ENCODE measurements at places on chromosomes 6 and 20.
A peak's percentile ranks its signal among the peaks of the same experiment; 100 is the strongest.

- DNase-seq: no peak
These were observed 265.3 kb upstream of the BMP2 start for GRCh38 chr20:6502219-6502618.

GRCh38 chr6:155013457-155013876, 18.4 kb downstream of the TIAM2 start:
- DNase-seq: no peak

GRCh38 chr6:19986691-19987438, 149.7 kb downstream of the ID4 start:
- DNase-seq: no peak

GRCh38 chr6:119686644-119687043, 337.1 kb upstream of the MAN1A1 start:
- DNase-seq: no peak

- no peak for DNase-seq
These were observed 4.6 kb downstream of the SLC29A1 start for GRCh38 chr6:44228031-44228430.

DNA sequence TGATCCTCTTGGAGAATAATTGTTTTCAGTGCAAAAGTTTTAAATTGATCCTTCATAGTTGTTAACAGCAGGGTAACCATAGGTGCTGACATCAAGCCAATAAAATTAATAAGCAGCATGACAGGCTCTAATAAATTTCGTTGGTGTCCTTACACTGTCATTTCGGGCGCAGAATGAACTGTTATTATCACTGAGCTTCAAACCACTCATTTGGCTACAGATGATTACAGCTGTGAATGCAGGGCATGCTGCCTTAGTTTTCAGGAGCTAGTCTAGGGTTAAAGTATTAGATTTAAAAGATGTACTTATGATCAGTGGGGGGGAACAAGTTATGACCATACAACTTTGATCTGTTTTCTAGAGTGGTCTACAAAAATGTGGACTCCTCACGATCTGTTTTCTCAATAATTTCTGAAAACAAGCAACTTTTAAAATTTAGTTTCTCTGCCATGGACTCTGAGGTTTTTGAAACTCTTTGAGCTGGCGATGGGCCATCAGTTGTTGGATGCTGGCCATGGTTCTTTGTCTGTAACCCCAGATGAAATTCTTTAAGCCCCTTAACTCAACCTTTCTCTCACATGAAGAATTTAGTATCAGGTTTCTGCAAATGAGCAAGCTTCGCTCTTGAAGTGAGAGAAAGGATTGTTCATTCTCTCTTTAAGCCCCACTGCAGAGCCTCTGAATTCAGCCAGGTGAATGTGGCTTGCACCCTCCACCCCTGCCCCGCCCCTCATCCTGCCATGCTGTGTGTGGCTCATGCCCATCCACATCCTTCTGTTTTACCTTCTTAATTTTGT, 99.1 kb upstream of the MTHFD1L start:
- DNase-seq: no peak

- no peak for DNase-seq
These were observed 47.7 kb upstream of the PLCB4 start for GRCh38 chr20:9021216-9021615.

GRCh38 chr20:18430172-18430826, 36.5 kb downstream of the DZANK1 start:
- no peak for DNase-seq

- DNase-seq: no peak
These were observed 674.9 kb downstream of the HDGFL1 start for GRCh38 chr6:23244300-23244699.

DNA sequence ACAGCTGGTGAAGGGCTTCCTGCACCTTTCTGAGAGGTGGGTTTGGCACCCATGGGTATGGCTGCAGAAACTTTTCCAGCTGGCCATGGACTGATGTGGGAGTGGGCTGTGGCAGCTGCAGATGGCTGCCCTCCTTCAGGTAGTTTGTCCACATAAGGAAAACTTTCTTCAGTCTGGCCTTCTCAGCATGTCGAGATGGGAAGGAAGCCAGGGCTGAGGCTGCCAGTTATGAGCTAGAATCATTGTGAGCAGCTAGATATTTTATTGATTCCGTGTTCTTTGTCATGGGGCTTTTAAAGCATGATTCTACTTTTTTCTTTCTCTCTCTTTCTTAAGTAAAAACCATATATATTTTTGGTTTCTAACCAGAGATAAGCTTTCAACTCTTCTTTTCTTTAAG, 16.6 kb downstream of the NKX2-4 start:
- DNase-seq: no peak

- DNase-seq: no peak
These were observed 24.2 kb upstream of the PPP1R14C start for GRCh38 chr6:150118627-150119026.

GRCh38 chr20:37980383-37980782, 52.9 kb downstream of the TTI1 start:
- no peak for DNase-seq

DNA sequence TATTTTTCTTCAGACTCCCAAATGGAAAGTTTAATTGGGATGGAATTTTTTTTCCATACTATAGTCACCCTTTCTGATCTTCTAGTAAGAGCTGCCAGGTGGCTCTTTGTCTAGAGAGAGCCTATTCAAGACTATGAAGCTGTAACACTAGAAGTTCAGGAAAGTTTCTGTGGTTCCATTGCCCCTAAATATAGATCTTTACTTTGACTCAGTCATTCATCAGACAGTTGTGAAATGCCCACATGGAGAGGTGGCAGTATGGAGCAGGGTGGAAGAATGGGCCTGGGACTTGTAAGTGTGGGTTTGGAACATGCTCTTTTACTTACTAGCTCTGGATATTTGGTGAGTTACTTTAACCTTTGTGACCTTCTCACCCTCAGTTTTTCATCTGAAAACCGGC, 87.8 kb downstream of the CTNNBL1 start:
- no peak for DNase-seq

GRCh38 chr20:41275301-41275731, 42.2 kb downstream of the ZHX3 start:
- DNase-seq: no peak

DNA sequence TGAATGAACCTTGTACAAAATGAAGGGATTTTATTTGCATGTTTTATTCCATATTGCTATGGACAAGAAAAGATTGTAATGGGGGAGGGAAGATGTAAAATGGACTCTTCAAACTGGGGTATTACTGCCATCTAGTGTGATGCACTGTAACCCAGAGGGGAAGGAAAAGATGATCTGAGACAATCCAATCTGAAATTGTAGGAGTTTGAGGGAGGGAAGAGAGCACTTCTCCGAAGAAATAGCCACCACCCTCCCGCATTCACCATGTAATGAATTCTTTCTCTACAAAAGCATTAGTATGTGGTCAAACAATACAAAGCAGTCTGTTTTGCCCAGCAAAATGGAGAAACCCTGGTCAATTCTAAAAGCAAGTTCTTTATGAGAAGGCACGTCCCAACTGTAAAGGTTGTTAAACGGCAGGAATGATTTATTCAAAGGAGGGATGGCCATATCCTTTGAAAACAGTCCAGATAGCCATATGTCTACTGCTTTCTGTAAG, 679.5 kb upstream of the NRSN1 start:
- DNase-seq: no peak

DNA sequence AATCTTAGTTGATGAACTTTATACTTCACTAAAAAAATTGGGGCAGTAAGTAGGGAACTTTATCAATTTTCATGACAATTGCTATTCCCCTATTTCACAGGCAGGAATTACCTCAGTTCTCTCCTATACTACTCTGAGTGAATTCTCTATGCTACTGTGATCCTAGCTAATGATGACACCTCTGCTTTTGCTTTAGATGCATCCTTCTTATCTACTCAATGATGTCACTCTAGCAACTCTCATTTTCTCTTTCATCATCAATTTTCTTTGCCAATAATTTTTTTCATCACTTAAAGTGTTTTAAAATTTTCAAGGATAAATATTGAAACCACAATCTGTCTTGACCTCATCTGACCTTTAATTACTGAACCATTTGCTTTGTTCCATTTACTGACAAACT, 8.1 kb downstream of the DEFB114 start:
- DNase-seq: no peak

- DNase-seq: no peak
These were observed 548 bp upstream of the TMEM74B start for GRCh38 chr20:1185316-1185741.

DNA sequence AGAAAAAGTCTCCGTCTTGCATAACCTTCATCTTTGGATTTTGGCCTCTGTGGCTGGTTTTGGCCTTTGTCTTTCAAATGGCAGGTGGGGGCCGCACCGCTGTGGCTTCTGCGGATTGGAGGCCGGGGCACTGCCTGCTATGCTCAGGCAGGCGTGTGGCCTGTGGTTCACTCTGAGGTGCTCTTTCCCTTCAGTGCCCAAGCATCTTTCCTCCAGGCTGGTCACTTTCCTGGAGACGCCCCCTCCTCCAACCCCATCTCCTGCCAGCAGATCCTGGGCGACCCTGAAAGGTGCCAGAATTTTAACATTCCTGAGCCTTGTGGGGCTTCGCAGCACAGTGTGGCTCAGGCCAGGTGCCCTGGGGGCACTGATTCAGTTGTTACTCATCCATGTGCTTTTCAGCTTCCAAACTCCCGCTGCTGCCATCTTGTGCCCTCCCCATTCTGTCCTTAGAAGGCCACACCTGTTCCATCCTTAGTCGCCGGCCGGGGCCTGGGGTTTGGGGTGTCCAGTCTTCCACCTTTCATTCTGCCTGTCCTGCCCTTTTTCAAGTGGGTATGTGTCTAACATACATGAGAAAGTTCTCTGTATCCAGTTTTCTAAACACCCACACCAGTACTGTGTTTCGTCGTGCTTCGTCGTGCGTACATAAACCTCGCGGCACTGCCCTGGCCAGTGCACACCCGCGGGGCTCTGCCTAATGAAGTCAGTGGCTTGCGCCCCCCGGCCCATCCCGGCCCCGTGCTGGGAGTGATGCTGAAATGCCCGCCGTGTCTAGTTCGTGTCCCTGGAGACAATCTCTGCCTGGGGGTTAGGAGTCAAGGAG, 12.1 kb downstream of the SS18L1 start:
- no peak for DNase-seq

GRCh38 chr6:47323321-47323720, 13.6 kb upstream of the TNFRSF21 start:
- DNase-seq: no peak

GRCh38 chr6:89079511-89080234, 878 bp upstream of the PNRC1 start:
- peak; percentile 28 for DNase-seq

- DNase-seq: no peak
These were observed 1343.4 kb downstream of the HACE1 start for GRCh38 chr6:103516336-103516735.

GRCh38 chr20:62583424-62583920, 58.8 kb upstream of the SLCO4A1 start:
- no peak for DNase-seq

- DNase-seq: no peak
These were observed 101.9 kb upstream of the RNF24 start for GRCh38 chr20:4117158-4117740.

DNA sequence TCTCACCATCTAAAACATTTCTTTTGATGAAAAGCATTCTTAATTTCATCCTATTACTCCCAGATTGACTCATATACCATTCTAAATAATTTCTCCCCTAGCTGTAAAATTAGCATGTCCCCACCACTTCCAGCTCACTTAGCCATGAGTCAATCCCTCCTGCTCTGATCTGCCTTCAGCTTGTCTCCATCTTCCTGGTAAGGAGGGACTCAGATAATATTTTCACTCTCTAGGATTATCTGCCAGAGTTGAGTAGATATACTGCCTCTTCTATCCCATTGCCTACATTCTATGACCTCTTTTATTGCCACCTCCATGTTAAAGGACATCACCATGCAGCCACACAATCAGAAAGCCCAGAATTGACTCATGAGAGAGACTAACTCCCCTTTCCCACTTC, 348.8 kb upstream of the POU3F2 start:
- DNase-seq: no peak

GRCh38 chr6:116369964-116370759, 585 bp upstream of the DSE start:
- DNase-seq: no peak

- DNase-seq: no peak
These were observed 6.4 kb upstream of the HLA-DOA start for GRCh38 chr6:33015798-33016197.

DNA sequence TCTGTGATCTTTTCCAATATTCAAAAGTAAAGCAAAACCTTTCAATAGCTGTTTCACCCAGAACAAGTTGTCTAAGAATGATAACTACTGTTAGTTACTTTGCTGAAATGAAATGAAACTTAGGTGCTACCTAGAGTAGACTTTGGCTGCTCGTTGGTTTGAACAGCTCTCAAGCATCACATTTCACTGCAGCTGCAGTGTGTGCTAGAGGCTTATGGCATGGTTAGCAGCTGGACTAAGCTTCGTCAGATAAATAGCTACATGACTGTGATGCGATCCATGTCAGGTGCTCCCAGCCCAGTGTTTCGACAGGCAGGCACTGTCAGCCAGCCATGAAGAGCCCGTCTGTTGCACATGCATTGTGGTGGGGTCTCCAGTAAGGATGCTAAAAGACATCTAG, 201.1 kb downstream of the TFAP2B start:
- DNase-seq: no peak

DNA sequence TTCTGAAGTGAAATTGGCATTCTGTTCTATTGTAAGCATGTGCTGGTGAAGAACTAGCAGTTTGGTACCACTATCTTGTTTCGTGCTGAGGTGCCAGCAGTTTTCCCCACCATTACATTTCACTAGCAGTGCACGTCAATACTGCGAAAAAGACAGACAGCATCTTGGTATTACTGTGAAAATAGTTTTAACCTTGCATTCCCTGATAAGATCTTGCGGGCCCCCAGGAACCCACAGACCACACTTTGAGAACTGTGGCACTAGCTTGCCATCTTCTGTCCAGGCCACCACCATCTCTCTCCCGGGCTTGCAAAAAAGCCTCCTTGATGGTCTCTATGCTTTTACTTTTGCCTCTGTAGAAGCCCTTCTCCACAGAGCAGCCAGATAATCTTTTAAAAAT, 185.7 kb downstream of the BACH2 start:
- peak; percentile 46 for DNase-seq

DNA sequence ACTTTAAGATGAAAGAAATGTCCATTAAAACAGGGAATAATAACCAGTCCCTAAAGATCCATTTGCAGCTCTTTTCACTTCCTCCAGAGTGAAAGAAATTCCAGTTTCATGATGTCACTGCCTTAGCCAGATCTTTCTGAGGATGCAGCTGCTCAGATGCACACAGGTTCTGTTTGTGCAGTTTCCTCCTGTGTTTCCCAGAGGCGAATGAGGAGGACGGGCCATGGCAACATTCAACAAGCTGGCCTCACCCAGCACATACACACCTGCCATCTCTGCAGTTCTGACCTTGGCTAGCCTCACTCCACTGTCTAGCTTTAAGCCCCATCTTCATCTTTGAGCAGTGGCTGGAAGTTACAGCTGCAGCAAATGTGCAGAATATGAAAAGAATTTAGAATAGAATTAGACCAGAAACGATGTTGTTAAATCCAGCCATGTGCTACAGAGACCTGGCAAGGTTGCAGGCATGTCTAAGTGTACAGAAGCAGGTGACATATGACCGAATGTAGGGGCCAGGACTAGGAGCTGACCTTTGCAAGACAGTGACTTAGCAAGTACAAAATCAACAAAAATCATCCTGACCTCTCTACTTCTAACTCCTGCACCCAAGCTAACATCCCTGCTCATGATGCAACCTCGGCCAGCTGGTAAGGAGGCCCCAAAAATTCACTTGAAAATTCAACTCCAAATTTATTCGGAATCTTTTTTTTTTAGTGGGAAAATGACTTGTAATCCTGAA, 35.0 kb downstream of the FAM50B start:
- no peak for DNase-seq
